ENCODE measurements at places on chromosomes 13 and 19.

- no peak for DNase-seq
Observed at GRCh38 chr13:22014469-22014868, 343.6 kb downstream of the FGF9 start.

DNA sequence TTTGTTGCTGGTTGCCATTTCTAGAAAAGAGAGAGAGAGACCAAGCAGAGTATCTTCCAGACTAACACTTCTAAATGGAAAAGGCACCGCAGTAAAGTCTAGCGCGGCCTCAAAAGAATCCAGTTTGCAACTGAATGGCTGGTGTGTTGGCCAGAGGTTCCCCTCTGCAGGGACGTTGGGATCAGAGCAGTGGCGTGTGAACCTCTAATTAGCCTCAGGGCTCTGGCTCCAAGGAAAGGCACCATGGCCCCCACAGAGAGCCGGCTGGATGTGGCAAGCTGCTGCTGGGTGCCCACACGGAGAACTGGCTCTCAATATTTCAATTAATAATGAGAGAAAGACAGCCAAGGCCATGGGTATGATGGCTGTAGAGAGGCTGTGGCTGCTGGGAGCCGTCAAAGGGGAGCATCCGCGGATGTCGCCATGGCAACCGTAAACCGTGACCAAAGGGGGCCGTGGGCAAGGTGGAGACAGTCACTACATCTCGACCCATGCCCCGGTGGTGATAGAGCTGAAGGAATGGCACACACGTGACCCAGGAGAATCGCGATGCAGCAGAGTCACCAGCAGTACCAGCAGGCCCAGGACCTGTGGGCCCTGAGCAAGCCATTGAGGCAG lies 9.5 kb downstream of the VSTM2B start:
- no peak for DNase-seq

DNA sequence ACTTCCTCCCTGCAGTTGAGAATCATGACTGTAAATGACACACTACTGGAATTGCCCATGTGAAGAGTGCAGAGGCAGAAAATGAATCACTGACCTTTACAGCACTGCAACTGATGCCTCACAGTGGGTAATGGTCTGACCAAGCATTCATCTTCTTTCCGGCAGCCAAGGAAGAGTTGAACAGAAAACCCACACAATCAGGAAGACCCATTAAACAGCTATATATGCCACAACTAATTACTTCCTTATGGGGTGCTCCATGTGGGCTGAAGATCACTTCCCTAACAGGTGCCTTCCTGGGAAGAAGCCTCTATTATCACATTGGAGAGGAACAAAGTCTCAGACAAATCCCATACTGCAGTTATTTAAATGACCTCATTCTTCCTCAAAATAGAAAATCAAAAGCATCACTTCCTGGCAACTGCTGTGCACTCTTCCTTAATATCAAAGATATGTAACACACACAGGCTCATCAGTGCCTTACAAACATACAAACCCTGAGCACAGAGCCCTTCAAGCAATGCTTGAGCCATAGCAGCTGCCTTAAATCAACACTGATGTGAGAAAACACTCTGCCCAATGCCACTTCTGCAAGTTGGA lies 45.8 kb downstream of the RUBCNL start:
- DNase-seq: no peak

DNA sequence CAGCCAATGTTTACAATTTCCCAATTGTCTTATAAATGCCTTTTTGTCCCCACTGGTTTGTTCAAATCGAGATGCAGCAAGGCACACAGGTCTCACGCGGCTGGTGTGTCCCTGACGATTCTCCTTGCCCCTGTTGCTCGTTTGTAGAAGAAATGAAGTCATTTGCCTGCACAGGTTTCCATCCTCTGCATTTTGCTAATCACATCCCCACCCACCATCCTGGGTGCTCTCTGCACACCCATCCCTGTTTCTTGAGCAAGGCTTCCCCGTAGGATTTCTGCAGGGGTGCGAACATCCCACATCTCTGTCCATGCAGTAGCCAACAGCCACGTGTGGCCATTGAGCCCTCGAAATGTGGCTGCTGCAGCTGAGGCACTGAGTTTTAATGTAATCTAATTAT lies 59.8 kb upstream of the SOX1 start:
- DNase-seq: no peak

GRCh38 chr13:67742478-67742877 lies 512.3 kb upstream of the PCDH9 start:
- no peak for DNase-seq

DNA sequence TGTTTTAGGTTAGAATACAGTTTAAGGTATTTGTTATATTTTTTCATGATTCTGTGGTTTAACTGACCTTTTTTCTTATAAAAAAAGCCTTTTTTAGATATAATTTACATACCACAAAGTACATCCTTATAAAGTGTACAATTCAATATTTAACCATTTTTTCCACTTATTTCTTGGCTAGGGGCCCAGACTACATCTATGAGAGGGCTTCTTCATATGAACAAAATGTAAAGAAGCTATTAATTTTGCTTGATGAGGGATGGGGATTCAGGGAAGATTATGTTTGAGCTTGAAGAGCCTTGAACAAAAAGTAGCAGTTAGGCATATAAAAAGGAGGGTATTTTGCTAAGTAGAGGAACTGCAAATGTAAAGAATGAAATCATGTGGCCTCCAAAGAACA lies 2.2 kb downstream of the CCDC122 start:
- no peak for DNase-seq

GRCh38 chr13:63514886-63515285 lies 2099.2 kb upstream of the PCDH20 start:
- DNase-seq: no peak

DNA sequence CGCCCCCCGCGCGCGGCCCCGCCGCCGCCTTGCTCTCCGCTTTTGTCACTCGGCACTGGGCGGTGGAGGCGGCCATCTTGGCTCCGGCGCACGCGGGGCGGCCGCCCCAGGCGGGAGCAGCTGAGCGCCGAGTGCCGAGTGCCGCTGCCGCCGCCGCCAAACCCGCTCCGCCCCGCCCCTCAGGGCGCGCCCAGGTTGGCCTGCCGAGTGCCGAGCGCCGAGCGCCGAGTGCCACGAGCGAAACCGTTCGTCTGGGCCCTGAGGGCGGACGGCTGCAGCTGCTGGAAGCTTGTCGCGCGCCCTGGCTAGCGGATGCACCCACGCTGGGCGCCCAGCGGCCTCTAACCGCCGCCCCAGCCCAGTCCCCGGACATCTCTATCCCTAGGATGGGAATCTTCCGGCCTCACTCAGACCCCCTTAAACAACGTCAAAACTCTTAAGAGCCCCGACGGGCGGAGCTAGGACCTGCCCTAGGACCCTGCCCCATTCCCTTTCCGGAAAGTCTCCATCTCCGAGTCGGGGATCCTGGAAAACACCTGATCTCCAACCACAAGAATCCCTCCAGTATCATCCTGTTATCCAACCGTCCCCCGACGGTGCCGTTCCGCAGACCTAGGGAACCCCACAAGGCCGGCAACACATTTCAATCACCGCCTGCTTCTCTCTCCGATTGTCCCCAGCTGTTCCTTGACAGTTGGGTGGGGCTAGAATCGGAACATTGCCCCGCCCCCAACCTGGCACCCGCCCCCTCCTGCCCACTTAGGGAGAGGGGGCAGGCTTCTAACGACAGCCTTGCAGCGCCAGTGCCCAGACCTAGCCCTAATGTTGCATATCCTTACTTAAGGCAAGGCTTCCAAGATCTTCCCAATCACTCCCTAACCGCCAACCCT lies 14.1 kb upstream of the AKAP8L start:
- DNase-seq: peak; percentile 96

DNA sequence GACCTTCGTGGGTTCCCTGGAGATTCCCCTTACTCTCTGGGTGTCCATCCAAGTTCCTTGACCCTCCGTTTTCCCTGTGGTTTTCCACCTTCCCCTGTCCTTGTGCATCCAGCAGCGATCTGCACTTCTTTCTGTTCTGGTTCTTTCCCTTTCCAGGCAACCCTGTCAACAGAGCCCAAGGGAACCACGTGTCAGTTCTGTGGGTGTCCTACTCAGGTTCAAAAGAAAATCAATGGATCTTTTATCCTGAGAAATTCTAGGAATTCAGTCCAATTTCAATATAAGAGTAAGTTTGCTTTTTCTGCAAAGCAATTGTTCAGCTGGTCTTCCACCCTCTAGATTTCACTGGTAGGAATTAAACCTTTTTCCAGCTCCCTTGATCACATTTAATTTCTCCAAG lies 1394.8 kb upstream of the SLC10A2 start:
- no peak for DNase-seq

DNA sequence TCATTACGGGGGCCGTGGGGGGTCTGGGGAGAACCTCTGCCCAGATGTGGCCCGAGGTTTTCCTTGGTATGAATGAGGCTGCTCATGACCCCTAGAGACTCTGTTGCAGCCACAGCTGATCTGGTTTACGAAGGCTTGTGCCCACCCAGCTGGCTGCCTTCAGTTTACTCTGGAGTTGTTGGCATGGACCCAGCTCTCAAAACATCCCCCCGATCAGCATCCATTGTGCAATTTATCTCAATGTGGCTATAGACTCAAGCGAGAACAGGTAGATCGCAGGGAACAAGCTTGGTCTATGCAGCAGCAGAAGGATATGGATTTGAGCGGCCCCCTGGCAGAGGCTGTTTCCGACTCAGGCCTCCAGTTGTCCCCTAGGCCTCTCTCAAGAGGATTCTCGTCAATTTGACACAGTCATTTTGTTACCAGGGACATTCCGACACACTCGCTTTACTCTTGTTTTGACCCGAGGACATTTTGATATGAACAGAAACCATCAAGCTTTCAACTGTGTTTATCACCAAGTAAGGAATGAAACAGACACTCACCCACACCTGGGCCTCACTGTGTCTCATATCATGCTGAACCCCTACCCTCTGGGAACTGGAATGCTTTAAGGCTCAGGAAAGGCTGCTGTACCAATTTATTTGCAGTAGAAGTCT lies 161.5 kb downstream of the KATNAL1 start:
- no peak for DNase-seq

DNA sequence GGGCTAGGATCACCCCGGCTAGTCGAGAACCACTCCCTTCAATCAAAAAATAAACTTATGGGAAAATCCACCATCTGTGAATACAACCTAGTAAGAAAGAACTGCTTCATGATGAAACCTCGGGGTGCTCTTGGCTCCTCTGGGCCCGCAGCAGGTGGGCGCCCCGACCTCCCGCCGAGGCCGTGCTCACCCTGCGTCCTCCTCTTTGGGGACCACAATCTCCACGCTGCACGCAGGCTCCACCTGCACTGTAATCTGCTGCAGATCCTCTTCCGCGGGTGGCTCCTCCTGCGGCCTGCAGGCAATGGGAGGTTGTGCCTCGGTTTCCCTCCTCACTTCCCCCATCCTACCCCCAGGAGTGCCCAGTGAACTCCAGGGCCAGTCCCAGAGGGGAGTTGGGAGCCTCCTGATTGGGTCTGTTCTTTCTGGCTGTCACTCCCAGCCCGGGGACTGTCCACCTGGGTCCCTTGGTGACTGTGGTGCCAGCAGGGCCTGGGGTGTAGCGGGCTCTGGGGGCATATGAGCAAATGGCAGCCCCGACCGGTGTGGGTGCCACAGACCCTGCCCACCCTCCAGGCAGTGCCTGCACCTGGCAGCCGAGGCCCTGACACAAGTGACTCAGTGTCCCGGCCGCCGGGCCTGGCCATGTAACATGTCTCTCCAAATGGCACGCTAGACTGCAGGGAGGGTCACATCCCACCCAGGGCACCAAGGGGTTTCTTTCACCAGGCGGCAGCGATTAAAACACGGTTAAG lies 15.1 kb upstream of the CACTIN start:
- no peak for DNase-seq

- peak; percentile 81 for DNase-seq
Observed at GRCh38 chr19:44689290-44690130, 9.4 kb upstream of the CEACAM16 start.

DNA sequence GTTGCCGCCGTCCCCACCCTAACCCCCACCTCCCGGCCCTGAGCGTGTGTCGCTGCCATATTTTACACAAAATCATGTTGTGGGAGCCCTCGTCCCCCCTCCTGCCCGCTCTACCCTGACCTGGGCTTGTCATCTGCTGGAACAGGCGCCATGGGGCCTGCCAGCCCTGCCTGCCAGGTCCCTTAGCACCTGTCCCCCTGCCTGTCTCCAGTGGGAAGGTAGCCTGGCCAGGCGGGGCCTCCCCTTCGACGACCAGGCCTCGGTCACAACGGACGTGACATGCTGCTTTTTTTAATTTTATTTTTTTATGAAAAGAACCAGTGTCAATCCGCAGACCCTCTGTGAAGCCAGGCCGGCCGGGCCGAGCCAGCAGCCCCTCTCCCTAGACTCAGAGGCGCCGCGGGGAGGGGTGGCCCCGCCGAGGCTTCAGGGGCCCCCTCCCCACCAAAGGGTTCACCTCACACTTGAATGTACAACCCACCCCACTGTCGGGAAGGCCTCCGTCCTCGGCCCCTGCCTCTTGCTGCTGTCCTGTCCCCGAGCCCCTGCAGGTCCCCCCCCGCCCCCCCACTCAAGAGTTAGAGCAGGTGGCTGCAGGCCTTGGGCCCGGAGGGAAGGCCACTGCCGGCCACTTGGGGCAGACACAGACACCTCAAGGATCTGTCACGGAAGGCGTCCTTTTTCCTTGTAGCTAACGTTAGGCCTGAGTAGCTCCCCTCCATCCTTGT lies 6.4 kb downstream of the YIPF2 start:
- DNase-seq: peak; percentile 6
